Ureter (tissue), 1 donor: ENCODE measurements at places on chromosomes 3 and 15. TPM values are rescaled to one million over a fixed set of nuclear protein-coding genes. Genes with fewer than 3 reads are reported as not detected.

DNA sequence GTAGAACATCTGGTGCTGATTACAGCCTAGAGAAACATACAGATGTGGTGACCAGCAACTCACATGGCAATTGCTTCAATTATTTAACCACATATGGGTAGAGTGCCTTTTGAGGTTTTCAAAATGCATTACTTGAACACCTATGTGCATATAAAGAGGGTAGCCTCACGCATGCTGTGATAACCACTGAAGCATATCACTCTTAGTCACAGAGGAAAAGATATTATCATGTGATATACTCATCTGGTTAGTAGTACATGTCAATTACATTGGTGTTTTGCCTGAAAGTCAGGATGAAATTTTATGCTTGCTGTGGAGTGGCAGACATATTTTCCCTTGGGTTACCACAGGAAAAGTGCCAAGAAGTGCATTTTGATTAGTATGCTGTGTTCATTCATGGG lies 459.3 kb upstream of the AGTR1 start:
- DNase-seq, result no peak

- no peak for DNase-seq
Measured at GRCh38 chr15:82543160-82543559, 2.9 kb upstream of the RPS17 start.

- no peak for DNase-seq
Measured at GRCh38 chr3:130354430-130354829, 9.0 kb downstream of the COL6A5 start.

GRCh38 chr3:37494216-37494615 lies 319.8 kb upstream of the LRRFIP2 start:
- DNase-seq, result no peak

- DNase-seq, result no peak
Measured at GRCh38 chr3:4693620-4694019, 200.5 kb downstream of the ITPR1 start.

DNA sequence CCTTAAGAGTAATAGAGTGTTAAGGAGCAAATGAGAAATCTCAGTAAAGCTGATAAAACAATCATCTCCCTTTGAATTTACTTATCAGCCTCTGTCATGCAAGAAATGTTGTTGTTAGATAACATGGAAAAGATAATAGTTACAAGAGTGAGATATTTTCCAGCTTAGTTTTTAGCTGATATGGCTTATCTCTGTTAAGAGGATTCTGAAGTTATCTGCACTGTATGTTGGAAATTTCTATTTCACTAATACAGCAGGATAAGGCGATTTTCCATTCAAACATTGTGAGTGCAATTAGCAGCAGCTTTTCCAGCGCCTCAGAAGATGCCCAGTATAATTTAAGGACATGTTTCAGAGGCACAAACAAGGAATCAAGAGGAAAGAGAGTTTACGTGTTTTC lies 262.9 kb downstream of the CNTN6 start:
- DNase-seq, result no peak

DNA sequence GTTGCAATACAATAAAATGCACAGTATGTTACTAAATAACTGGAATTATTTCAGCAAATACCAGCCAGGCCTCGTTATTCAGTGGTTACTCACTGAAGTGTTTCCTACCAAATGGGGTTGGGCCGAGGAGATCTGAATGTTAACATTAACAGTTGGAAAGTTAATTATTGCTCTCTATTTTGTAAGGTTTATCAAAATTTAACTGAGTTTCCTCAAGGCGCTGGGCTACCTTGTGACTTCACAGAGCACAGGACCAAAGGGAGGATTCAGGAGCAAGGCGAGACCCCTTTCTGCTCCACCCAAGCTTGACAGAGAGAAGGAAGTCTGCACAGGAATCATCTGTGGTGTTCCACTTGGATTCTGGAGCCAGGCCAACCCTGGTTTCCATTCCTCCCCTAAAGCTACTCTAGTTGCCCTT lies 21.6 kb downstream of the ADAMTS9 start:
- no peak for DNase-seq

DNA sequence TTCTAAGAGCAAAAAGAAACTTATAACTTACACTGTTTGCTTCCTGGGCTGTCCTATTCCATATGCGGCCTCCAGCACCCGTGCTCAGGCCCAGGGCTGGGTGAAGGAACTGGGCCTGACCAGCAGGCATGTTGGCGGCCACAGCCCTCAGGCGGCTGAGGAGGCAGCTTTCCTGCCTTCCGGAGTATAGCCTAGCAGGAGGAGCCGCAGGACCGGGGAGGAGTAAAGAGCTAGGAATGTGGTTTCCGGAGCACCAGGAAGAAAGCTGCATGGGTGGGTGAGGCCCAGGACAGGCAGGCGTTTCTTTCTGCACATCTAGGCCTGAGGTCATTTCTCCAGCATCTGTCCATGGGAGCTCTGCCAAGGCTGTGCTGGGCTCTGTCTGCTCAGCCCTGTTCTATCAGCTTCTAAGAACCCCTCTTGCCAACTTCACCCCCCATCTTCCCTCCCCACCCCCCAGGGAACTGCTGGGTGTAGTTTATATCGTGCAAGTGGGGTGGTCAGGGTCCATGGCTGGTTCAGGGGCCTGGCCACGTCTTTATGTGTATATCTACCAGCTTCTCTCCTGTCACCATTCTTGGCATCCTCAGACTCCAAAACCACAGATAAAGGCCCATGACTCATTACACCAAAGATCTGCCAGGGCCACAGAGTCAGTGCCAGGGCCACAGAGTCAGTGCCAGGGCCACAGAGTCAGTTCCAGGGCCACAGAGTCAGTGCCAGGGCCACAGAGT lies 7.8 kb upstream of the KIF7 start:
- peak; percentile 87 for DNase-seq

- peak; percentile 44 for DNase-seq
Measured at GRCh38 chr15:41971895-41972252, 483 bp downstream of the EHD4 start.

DNA sequence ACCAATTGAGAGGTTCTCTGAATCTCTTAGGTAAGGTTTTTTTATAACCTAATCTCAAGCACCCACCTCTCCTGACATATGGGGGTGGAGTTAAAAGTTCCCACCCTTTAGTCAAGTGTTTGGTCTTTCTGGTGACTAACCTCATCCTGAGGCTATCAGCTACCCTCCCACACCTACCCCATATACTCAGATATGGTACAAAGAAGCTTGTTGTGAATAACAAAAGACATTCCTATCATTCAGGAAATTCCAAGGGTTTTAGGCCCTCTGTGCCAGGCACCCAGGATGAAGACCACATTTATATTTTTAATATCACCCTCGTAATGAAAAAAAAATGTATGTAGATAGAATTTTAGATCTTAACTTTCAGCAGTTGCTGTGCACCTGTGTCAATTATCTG lies 9.0 kb downstream of the CHMP2B start:
- DNase-seq, result no peak

DNA sequence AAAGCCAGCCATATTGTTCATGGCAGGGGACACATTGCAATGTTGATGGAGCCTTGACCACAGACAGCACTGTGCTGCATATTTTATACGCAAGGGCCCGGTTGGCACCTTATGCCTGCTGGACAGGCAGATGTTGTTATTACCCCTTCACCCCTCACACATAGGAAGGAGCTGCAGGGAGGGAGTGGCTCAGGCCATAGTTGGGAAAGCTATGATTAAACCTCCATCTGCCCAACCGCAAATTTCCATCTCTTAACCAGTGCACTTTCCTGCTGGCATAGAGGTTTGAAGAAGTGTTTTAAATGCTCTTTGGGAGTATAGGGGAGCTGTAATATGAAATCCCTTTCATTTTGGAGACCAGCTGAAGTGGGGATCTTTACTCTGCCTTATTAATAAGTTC lies 224.7 kb downstream of the CACNA2D3 start:
- no peak for DNase-seq

DNA sequence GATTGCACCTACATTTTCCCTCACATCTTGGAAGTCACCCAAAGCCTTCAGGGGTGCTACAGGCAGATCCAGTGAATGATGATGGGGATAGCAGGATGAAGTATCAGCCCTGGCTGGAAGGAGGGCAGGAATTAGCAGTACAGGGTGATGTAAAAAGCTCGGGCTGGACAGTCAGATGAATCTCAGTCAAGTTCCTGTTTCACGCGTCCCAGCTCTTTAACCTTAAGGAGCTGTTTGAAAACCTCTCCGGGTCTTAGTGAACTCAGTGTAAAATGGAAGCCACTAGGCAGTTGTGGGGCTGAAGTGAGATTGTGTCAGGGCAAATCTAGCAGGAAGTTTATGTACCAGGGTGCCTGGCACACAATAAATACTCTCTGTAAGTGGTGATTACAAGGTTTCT lies 166.4 kb upstream of the PROK2 start:
- DNase-seq, result no peak

- no peak for DNase-seq
Measured at GRCh38 chr3:8665407-8665896, 20.9 kb upstream of the SSUH2 start.

DNA sequence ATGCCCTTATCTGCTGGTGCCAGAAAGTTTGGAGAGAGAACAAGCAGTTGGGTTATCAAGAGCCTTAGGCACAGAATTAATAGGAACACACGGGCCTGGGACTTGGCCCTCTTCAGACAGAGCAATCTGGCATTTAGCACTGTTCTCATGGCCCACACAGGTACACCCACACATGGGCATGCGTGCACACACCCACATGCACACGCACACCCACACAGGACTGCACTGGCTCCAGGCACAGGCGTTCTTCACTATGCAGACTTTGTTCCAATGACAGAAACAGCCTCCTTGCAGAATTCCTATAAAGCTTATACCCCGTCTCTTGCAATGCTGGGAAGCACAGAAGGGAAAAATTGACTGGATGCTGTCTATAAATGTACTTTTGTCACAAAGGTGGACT lies 36.3 kb downstream of the TMEM44 start:
- no peak for DNase-seq

- no peak for DNase-seq
Measured at GRCh38 chr3:129238945-129239705, 10.3 kb upstream of the COPG1 start.

Gene GMNC
- not detected for total RNA-seq

Gene GP9
- total RNA-seq, result not detected

Gene RETNLB
- total RNA-seq, result not detected

Gene SH3GL3
- total RNA-seq, result 0.26 TPM

Gene MNS1
- 1.1 TPM for total RNA-seq

Gene BCHE
- 24.3 TPM for total RNA-seq

Gene CD200R1
- 1.8 TPM for total RNA-seq

Gene RBP2
- total RNA-seq, result not detected

Gene LRRC31
- 0.78 TPM for total RNA-seq
